ENCODE measurements at places on chromosomes 16 and 17.

DNA sequence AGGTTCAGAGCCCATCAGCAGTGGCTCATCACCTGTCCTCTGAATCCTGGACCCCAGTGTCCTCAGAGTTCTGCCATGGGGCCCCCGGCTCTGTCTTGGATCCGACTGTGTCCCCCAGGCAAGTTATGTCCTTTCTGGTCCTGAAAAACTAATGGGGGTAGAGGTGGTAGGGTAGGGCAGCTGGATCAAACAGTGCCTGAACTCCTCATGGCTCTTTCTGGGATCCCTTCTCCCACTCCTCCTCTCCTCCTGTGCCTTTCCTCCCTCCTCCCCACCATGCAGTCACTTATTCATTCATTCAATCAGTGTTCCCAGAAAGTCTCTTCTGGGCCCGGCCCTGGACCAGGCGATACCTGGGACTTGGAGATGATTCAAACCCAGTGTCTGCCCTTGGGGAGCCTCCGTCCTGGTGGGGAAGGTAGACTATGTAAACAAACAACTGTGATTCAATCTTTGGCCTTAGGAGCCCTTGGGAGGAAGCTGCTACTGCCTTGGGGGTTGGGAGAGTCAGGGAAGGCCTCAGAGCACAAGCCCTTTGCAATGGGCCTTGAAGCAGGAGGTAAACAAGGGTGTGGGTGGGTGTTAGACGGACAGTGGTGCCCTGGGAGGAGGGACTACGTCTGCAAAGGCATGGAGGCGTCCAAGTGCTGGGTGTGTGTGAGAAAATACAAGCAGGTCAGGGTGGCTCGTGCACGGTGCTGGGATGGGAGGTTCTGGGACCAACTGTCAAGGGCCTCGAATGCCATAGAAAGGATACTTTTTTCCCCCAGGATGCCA, 6.4 kb upstream of the FAM83G start:
- DNase-seq, result no peak

GRCh38 chr17:4938688-4939545, 929 bp downstream of the SLC25A11 start:
- no peak for DNase-seq

DNA sequence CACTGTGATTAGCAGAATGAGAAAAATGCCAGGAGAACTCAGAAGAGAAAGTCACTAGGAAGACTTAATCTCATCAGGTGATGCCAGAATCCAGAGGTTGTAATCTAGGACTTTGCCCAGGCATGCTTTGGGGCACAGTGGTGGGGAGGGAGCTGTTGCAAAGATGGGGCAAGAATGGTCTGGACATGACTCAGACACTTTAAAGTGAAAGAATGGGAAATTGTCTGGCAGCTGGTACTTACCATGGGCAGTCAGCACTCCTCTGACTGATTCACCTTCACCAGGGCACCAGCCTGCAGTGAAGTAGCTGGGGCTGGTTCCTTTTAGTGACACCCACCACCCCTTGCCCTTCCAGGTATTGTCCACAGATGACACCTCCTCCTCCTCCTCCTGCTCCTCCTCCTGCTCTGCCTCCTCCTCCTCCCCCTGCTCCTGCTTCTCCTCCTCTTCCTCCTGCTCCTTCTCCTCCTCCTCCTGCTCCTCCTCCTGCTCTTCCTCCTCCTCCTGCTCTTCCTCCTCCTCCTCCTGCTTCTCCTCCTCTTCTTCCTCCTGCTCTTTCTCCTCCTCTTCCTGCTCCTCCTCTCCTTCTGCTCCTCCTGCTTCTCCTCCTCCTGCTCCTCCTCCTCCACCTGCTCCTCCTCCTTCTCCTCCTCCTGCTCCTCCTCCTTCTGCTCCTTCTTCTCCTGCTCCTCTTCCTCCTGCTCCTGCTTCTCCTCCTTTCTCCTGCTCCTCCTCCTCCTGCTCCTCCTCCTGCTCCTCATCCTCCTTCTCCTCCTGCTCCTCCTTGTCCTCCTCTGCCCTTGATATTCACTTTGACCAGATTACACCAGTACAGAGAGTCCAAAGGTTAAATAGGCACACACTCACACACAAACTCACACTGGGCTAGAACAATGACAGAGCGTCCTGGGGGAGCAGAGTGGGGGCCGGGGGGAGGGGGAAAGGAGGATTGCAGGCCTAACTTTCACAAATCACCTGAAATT, at the start of gene CHD9NB:
Gene CHD9NB (minus strand): TSS at position 379 of the 983 bp plus-strand sequence. CDS start 8,739 bp downstream, outside the sequence.
- DNase-seq, result no peak

DNA sequence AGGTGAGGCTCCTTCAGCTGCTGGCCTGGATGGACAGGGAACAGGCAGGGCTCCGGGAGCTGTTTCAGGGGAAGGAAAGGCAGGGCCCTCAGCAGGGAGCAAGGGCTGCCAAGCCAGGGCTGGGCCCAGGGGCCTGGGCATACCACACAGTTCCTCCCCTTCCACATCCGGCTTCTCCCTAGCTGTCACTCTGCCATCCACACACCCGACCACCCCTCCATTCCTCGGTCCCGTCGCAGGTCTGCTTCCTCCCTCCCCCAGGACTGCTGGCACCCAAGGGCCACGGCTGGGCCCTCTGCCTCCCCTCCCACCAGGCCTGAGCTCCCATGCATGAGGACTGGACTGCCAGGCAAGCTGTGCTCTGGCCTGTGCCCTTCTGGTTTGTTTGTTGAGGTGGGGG, 24.0 kb downstream of the CDIP1 start:
- no peak for DNase-seq

DNA sequence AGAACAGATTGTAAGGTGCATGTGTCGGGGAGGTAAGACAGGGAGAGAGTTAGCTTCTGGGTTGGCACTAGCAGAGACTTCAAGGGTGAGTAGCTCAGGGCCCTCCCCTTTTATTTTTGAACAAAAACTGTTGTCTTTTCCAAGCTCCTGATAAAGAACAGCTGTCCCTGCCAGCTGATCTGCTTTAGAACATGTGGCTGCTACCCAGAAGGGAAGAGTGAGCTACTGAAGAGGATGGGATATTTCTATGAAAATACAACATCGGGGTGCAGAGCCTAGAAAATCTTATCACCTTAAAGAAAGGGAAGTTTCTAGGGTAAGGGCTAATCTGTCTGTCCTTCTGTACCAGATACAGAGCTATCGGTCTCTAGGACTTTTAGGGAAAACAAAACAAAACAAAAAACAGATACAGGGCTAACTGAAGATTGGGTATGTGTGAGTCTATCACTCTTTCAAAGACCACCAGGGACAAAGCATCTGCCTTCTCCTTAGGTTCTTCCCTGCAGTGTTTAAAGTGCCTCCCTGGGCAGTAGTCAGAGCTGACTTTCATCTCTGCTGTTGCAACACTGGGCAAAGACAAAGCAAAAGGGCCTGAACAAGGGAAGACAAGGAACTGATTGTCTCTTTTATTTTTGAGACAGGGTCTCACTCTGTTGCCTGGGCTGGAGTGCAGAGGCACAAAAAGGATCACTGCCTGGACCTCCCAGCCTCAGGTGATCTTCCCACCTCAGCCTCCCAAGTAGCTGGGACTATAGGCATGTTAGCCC, 5.0 kb upstream of the DHRS13 start:
- no peak for DNase-seq

GRCh38 chr17:50238601-50239280, 35.5 kb upstream of the TMEM92 start:
- no peak for DNase-seq

DNA sequence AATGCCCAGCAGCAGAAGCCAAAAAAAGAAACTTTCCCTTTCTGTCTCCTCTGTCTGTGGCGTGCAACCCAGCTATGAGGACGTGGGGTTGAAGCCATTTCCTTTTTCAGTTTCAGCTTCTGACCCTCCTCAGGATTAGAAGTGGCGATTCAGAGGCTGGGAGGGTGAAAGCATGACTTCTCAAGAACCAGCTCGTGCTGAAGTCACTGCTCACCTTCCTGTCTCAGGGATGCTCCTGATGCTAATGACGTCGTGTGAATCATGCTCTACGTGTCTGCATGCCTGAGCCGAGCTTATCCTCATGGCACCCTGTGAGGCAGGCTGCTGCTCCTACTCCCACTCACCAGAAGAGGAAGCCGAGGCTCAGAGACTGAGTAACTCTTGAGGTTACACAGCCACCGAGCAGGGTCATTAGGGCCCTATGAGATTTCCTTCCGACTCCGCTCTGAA, 5.7 kb upstream of the LPO start:
- DNase-seq, result no peak

- no peak for DNase-seq
Measured at GRCh38 chr17:67566656-67567055, 151.1 kb upstream of the NOL11 start.

GRCh38 chr16:53257001-53257400, 177.3 kb upstream of the RBL2 start:
- DNase-seq, result no peak

DNA sequence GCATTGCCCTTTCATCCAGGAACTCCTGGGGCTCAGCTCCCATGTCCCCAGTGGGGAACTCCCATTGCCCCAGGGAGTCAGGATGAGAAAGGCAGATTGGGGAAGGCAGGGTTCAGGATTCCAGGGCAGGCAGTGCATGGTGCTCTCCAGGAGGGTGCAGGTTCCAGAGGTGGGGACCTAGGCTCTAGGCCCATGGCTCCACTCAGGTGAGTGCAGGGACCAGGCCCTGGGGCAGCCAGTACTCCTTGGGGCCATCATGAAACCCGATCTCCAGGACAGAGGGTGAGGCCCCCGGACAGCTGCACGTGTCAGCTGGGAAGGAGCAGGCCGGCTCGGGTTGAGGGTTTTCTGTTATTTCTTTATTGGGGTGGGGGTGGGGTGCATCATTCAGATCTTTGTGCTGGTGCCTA, 1.3 kb upstream of the MTSS2 start:
- no peak for DNase-seq

GRCh38 chr17:44933824-44934744, 13.5 kb downstream of the KIF18B start:
- no peak for DNase-seq

GRCh38 chr17:10585529-10585928, 36.1 kb upstream of the MYH2 start:
- DNase-seq, result no peak
